ENCODE measurements at places on chromosomes 6 and 20.

GRCh38 chr6:149452037-149452939, 32.5 kb downstream of the ZC3H12D start:
- no peak for DNase-seq

DNA sequence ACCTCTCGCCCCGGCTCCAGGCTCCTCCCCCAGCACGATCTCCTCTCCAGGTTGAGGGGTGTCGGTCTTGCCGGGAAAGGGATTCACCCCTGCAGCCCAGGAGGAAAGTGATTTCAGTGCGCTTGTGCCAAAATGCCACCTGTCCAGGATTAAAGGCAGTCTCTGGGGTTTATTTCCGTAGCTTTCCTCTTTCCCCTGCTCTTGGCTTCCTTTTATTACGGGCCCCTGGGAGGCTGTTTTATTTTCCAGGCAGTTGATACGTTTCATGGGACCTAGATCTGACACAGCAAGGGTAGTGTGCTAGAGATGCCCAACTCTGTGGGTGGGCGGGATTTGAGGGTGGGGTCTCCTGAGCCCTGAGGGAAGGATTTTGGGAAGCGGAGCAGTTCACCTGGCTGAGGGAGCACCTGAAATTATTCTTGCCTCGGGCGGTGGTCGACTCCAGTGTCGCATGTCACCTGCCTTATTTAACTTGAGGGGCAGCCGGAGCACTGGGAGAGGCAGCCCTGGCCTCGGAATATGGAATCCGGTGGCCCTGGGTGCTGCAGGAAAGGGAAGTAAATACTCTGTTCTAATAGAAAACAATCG, 9.5 kb upstream of the NKX2-2 start:
- DNase-seq: no peak

GRCh38 chr6:2783188-2783963, 18.2 kb downstream of the WRNIP1 start:
- DNase-seq: no peak

DNA sequence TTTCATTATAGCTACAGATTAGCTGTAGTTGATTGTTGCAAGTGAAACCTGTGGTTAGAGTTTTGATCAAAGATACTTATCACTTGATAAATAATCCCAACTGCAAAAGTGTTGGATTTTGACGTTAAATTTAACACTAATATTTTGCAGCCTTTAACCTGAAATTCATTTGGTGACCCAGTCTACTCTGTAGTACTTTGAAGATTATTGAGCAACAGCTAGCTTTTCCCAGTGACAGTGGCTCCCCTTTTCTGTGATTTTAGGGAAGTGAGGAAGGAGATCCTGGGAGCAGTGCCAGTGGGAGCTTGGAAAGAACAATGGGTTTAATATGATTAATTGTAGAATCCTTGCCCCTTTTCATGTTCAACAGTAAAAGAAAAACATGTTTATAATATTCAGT, 76.9 kb downstream of the NCOA3 start:
- no peak for DNase-seq

- DNase-seq: no peak
These were observed 203.7 kb downstream of the SYNDIG1 start for GRCh38 chr20:24672886-24673677.

DNA sequence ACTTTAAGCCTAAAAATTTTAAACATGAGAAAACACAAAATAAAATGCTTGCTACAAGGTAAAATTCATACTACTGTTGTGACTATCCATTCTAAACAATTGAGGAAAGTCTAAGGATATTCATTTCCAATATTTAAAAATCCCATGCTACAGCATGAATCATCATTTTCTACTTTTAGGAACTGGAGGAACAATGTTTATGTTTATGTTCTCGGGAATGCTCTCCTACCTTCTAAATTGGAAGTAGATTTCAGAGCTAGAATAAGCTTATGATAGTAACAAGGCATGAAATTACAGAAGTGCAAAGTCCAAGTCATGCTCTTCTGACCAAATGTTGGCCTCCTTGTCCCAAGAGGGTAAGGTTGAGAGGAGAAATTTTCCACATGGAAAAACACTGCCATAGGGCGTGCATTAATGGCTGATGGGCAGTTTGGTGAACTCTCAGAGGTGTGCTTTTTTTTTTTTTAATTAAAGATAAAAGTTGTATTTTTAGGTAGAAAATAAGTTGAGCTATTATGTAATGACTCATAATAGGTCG, 6.0 kb upstream of the MYLK4 start:
- no peak for DNase-seq

DNA sequence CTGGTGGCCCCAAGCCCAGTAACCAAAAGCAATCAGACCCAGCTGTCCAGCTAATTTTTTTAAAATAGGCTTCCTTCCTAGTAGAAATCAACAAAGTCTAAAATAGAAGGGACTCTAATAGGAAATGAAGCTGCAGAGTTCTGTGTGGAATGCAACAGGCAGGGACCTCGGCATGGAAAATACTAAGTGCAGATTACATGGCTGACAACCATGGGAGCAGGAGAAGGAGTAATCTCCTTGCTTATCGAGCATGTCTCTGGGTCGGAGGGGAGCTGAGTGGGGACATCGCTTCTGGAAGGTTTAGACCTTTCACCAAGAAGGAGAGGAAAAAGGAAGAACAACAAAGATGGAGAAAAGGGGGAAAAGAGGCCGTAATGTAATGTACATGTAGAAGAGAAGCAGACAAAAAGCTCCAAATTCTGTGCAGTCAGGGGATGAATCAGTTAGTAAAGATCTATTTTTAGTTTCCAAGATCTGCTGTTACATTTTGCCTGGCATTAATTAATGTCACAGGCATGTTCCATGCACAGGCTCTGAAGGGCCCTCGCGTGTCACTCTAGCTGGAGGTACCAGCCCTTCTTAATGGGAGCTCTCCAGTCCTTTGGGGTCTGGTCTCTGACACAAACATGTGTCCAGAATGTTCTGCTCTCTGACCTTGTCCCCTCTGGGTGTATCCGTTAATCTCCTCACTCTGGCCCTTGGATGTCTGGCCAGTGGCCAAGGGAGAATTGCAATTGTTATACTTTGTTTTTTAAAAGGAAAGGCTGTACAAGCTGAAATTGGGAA, 16.6 kb upstream of the ZNF831 start:
- no peak for DNase-seq

DNA sequence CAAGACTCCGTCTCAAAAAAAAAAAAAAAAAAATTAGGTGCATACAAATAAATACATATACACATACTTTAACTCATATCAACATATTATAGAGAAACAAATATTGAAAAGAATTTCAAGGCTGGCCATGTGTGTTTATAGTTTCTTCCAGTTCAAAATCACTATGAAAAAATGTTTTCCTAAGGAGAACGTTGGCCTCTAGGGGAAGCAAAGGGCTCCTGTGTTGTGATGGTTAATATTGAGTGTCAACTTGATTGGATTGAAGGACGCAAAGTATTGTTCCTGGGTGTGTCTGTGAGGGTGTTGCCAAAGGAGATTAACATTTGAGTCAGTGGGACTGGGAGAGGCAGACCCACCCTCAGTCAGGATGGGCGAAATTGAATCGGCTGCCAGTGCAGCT, 182.0 kb upstream of the AGPAT4 start:
- DNase-seq: no peak

DNA sequence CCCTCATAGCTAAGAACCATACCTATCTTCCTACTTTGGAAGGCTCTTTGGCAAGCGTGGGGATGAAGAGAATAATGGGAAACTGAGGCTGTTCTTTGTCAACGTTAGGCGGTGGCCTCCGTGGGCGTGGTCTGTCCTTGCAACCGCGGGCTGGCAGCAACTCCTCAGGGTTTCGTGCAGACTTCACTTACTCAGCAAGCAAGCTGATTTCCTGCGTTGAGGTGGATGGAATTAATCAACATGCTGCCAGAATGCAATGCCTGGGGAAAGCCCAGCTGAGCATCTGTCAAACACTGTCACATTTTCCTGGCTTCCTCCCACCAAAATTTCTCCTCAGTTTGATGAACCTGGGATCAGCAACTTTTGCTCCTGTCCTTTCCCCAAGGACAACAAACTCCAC, 9.2 kb upstream of the IL17F start:
- no peak for DNase-seq

DNA sequence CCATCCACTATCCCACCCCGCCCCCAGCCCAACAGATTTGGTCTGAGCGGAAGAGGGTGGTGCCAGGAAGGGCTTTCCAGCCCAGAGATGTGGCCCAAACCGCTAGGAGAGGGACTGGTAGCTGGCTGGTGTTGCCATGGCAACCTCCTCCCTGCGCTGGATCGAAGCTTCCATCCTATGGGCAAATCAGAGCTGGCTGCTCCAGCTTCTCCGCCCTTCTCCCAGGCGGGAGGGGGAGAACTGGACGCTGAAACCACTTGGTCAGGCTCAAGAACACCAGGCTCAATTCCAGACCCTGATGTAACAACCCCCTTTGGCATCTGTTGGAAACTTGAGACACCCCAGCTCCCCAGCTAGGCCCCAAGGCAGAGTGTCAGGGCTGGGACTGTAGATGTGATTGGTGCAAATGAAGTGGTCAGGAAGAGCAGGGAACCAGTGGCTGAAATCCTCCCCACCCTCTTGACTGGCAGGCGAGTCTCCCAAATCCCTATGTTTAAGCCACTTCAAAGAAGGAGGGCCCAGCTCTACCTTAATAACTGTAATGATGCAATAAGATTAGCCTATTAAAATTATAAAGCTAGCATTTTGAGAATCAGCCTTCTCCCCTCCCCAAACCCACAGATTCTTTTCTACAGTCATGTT, 4.2 kb downstream of the RIMS4 start:
- peak; percentile 93 for DNase-seq

DNA sequence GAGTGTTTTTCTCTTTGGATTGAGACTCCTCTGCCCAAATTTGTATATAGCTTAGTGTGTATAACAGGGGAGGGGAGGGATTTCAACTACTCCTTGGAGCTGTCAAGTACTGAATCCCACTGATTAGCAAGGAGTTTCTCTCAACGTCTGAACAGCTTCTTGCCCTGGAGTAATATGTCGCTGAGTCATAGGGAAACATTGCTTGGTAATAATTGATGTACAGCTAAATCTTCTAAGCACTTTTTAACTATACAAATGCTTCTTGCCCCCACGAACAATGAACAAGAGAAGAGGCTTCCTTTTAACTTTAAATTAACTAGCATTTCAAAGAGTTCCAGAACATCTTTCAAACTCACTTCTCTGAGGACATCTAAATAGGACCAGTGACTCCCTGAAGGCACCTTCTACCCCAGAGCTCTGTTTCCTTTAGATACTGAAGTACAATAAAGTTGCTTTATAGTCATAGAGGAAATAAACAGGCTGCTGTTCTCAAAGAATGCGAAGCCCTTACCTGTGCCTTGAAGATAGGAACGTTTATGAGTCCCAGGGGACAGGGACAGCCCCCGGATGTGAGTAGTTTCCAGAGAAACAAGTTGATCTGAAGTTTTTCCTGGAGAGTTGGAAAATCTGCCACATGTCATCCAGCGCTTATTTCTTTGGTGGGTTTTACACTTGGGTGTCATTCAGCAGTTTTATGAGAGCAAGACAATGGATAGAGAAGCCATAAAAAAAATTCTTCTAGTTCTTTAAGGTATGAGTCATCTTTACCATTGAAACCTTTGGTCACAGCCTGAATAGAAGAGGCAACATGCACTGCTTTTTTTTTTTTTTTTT, 462.5 kb upstream of the BTBD3 start:
- no peak for DNase-seq

GRCh38 chr6:11288065-11288464, 55.6 kb upstream of the NEDD9 start:
- DNase-seq: no peak
